Naive thymus-derived CD4-positive, alpha-beta T cell (primary cell): ENCODE measurements at places on chromosomes 2 and 18.
A peak's percentile ranks its signal among the peaks of the same experiment; 100 is the strongest.

DNA sequence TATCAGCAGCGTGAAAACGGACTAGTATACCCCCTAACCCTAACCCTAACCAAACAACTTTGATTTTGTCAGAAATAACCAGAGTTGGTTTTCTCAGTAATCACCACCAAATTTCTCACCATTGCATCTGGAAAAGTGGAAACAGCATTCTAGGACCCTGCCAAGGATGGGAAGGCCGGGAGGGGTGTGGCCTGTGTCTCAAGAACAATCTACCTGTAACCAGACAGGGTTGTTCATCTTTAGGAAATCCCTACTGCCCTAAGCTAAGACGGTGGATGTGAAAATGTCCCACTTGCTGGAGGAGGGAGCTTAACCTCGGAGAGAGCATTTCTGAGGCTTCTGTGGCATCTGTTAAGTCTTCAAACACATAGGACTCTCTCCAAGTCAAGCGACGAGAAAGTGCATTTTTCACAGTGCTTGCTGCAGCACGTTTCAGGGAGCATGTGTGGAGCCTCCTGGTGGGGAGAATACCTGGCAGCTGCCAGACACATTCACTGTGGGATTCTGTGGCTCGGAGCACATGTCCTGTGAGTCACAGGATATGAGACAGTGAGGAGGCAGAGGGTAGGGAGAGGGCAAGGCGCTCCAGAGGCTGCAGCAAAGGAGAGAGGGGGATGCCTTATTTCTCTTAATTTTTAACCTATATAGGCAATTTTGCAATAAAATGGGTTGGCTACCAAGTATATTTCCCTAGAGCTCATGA, 207.5 kb downstream of the SPP2 start:
- H3K4me1 ChIP-seq = no peaks in the 10 kb centered on the region
- no peak overlapping the region for H3K4me3 ChIP-seq
- H3K27ac ChIP-seq = no peak overlapping the region
- no peaks in the 10 kb centered on the region for H3K36me3 ChIP-seq
- no peak for DNase-seq
- H3K27me3 ChIP-seq = no peaks in the 10 kb centered on the region

- H3K27me3 ChIP-seq = no peaks in the 10 kb centered on the region
- H3K4me1 ChIP-seq = no peaks in the 10 kb centered on the region
- H3K4me3 ChIP-seq = no peak overlapping the region
- DNase-seq = no peak
- H3K27ac ChIP-seq = no peak overlapping the region
These were observed 141.1 kb downstream of the TANC1 start for GRCh38 chr2:159109517-159109916.

GRCh38 chr2:84856787-84857186, 24.1 kb downstream of the TRABD2A start:
- H3K36me3 ChIP-seq = no peaks in the 10 kb centered on the region
- no peaks in the 10 kb centered on the region for H3K27me3 ChIP-seq
- H3K4me3 ChIP-seq = no peak overlapping the region
- H3K27ac ChIP-seq = peak overlapping the region; percentile 72

DNA sequence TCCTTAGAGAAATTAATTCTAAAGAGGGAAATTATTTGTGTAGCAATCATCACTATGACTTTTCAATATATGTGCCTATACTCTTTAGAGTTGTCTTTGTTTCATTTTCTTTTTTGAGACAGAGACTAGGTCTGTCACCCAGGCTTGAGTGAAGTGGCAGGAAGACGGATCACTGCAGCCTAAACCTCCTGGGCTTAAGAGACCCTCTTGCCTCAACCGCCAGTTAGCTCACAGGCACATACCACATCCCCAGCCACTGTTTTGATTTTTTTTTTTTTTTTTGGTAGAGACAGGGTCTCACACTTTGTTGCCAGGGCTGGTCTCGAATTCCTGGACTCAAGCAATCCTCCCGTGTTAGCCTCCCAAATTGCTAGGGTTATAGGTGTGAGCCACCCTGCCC, 12.4 kb downstream of the YWHAQ start:
- DNase-seq = peak; percentile 14
- no peaks in the 10 kb centered on the region for H3K27me3 ChIP-seq
- H3K36me3 ChIP-seq = no peaks in the 10 kb centered on the region
- peaks cover 10% of the 10 kb centered on the region for H3K4me1 ChIP-seq
- H3K27ac ChIP-seq = peak overlapping the region; percentile 43

- H3K4me1 ChIP-seq = no peaks in the 10 kb centered on the region
- H3K27me3 ChIP-seq = no peaks in the 10 kb centered on the region
- H3K27ac ChIP-seq = no peak overlapping the region
- H3K36me3 ChIP-seq = no peaks in the 10 kb centered on the region
- no peak for DNase-seq
- no peak overlapping the region for H3K4me3 ChIP-seq
These were observed 521.8 kb upstream of the ZEB2 start for GRCh38 chr2:145041706-145042105.

- no peak for DNase-seq
- no peak overlapping the region for H3K4me3 ChIP-seq
- H3K4me1 ChIP-seq = no peaks in the 10 kb centered on the region
- H3K36me3 ChIP-seq = no peaks in the 10 kb centered on the region
- H3K27me3 ChIP-seq = no peaks in the 10 kb centered on the region
- H3K27ac ChIP-seq = no peak overlapping the region
These were observed 24.0 kb upstream of the EDAR start for GRCh38 chr2:109013051-109013450.

DNA sequence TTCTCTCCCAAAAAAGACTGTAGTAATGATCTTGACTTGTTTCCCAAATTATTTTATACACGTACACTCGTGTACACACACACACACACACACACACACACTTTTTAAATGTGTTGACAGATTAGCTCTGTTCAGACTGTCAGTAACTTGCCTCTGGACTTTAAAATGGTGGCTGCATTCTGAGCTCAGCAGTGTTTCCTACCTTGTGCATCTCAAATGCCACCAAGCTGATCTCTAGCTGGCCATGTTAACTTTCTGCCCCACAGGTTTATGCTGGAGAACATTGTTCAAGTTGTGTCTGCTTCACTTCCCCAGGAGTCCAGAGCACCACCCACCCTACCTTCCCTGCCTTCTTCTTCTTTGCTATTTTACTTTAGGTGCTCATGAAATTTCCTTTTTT, 73.4 kb upstream of the TMEM87B start:
- no peak overlapping the region for H3K27ac ChIP-seq
- H3K36me3 ChIP-seq = no peaks in the 10 kb centered on the region
- H3K4me1 ChIP-seq = no peaks in the 10 kb centered on the region
- DNase-seq = no peak
- H3K27me3 ChIP-seq = no peaks in the 10 kb centered on the region
- no peak overlapping the region for H3K4me3 ChIP-seq

DNA sequence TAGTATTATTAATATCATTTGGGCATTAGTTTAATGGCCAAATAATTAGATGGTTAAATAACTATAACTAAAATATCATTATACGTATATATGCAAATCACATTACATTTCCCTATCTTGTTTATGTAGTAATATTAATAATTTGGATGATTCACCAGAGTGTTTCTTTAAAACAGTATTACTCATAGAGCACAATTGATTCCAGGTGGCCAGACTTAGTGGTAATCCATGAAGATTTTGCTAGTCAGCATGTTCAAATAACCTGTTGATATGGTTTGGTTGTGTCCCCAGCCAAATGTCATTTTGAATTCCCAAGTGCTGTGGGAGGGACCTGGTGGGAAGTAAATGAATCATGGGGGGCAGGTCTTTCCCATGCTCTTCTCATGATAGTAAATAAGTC, 782.3 kb downstream of the LRP1B start:
- no peaks in the 10 kb centered on the region for H3K36me3 ChIP-seq
- no peak overlapping the region for H3K4me3 ChIP-seq
- no peaks in the 10 kb centered on the region for H3K27me3 ChIP-seq
- no peak for DNase-seq
- H3K27ac ChIP-seq = no peak overlapping the region

GRCh38 chr2:146392631-146393030, 1452.2 kb upstream of the ACVR2A start:
- H3K4me3 ChIP-seq = no peak overlapping the region
- H3K27me3 ChIP-seq = no peaks in the 10 kb centered on the region

GRCh38 chr2:27897717-27898116, 7.2 kb downstream of the BABAM2 start:
- no peak overlapping the region for H3K4me3 ChIP-seq
- no peaks in the 10 kb centered on the region for H3K36me3 ChIP-seq
- peak overlapping the region; percentile 35 for H3K27ac ChIP-seq
- no peaks in the 10 kb centered on the region for H3K27me3 ChIP-seq

DNA sequence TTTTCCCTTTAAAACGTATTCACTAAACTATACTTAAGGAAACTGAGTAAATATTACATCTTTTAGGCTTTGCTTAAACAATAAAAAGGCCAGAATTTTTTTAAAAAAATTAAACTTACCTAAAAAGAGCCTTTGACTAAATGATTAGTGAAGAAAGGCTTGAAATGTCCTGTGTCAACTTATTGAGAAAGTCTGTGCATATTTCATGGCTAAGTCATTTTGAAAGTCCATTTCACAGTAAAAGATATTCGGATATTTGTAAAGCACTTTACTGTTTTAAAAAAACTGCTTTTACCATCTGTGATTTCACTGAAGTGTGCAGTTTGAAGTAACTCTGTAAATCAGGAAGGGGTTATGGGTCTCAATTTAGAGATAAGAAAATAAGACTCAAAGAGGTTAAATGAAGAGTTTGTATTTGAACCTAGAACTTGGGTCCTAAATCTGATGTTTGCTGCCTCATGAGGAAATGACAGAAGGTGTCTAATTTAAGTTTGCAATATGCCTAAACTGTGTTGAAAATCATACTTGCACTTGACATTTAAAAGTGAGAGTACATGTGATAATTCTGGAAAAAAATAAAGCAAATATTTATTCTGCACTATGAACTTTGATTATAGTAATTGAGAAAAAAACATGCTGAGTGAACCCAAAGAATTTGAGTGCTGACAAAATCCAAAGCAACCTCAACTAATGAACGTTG, 50.5 kb downstream of the RAB27B start:
- H3K36me3 ChIP-seq = no peaks in the 10 kb centered on the region
- H3K27me3 ChIP-seq = no peaks in the 10 kb centered on the region
- H3K4me1 ChIP-seq = no peaks in the 10 kb centered on the region
- H3K4me3 ChIP-seq = no peak overlapping the region
- DNase-seq = no peak

DNA sequence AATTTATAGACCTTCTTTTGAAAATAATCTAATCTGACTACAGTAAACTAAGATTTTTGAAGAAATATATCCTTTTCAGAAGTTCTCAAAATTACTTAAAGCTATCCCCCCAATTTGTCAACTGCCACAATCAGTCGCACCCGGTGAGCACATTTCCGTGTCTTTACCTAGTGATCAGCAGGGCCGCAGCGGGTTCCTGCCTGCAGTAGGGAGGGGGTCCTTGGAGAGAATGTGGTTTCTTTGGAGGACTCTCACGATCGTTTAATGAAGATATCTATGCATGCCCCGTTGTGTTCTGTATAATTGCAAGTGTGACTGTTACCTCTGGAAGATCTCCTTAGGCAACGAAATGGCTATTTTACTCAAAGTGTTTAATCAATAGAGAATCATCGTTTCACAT, 251.9 kb upstream of the RAB12 start:
- DNase-seq = no peak
- no peak overlapping the region for H3K4me3 ChIP-seq

DNA sequence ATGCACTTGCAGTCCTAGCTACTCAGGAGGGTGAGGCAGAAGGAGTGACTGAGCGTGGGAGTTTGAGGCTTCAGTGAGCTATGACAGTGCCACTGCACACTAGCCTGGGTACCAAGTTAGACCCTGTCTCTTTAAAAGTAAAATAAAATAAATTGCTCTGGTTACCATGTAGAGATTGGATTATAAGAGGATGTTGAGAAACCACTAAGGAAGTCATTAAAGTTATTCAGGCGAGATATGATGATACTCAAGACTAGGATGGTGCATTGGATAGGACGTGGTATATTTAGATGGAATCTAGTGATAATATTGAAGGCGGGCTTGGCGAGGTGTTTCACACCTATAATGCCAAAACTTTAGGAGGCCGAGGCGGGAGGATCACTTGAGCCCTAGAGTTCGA, 50.6 kb downstream of the BMPR2 start:
- no peaks in the 10 kb centered on the region for H3K27me3 ChIP-seq
- no peak for DNase-seq
- no peak overlapping the region for H3K27ac ChIP-seq
- H3K4me1 ChIP-seq = no peaks in the 10 kb centered on the region
- no peaks in the 10 kb centered on the region for H3K36me3 ChIP-seq
- no peak overlapping the region for H3K4me3 ChIP-seq

DNA sequence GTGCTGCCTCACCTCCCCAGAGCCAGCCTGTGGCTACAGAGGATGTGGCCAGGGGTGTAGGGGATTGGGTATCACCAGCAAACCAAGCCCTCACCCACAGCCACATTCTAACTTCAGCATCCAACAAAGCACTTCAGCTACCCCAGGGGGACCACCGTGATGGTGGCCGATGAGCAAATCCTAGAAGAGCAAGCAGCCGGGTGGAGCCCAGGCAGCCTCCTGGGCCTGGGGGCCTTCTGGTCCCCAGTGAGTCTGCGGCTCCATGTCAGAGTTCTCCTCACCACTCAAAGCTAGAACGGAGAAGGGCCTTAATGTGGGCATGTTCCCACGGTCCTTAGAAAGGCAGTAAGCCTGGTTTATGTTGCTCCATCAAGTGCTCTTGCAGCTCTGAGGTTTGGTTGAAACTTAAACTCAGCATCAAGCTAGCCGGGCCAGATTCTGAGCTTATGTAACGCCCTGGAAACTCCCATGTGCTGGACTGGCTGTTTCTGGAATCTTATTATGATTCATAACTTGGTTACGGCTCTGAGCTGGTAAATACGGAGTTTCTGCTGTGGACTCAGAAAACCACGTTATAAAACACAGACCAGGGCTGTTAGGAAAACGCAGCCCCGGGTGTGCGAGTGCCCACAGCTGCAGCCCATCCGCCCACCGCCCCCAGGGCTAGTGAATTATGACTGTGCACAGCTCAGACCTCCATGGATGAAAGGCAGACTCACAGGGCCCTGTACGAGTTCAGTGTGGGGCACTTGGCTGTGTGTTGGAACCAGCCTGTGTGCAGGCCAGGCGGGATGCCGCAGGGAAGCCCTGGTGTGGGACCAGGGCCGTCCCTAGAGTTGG, 99.8 kb downstream of the SEPTIN10 start:
- H3K4me1 ChIP-seq = no peaks in the 10 kb centered on the region
- no peak for DNase-seq
- no peak overlapping the region for H3K4me3 ChIP-seq
- H3K27ac ChIP-seq = no peak overlapping the region

- no peaks in the 10 kb centered on the region for H3K4me1 ChIP-seq
- no peak for DNase-seq
- no peak overlapping the region for H3K4me3 ChIP-seq
- H3K27ac ChIP-seq = no peak overlapping the region
- H3K36me3 ChIP-seq = no peaks in the 10 kb centered on the region
- no peaks in the 10 kb centered on the region for H3K27me3 ChIP-seq
These were observed 175.5 kb downstream of the ZNF407 start for GRCh38 chr18:74773171-74773624.

GRCh38 chr18:32749809-32750208, 23.0 kb downstream of the KLHL14 start:
- H3K27me3 ChIP-seq = no peaks in the 10 kb centered on the region
- DNase-seq = no peak
- no peaks in the 10 kb centered on the region for H3K36me3 ChIP-seq
- H3K4me1 ChIP-seq = no peaks in the 10 kb centered on the region
- H3K27ac ChIP-seq = no peak overlapping the region

- no peaks in the 10 kb centered on the region for H3K36me3 ChIP-seq
- no peaks in the 10 kb centered on the region for H3K27me3 ChIP-seq
- no peaks in the 10 kb centered on the region for H3K4me1 ChIP-seq
These were observed 1.5 kb upstream of the IL1RL2 start for GRCh38 chr2:102185347-102185746.
